Spinal cord (tissue), 10 donors: ENCODE measurements at places on chromosomes 13 and 19.
A peak's percentile ranks its signal among the peaks of the same experiment; 100 is the strongest.

- DNase-seq: no peak
Measured at GRCh38 chr13:90594681-90595080, 752.8 kb upstream of the MIR17HG start.

GRCh38 chr19:21322528-21322927 is 6.7 kb downstream of the ZNF708 start:
- DNase-seq: no peak

GRCh38 chr13:75636436-75637180 is 478 bp downstream of the LMO7 start:
- no peak for DNase-seq

GRCh38 chr13:21372530-21372929 is 86.6 kb downstream of the ZDHHC20 start:
- DNase-seq: no peak

GRCh38 chr19:2273356-2274184 is 8.4 kb downstream of the PEAK3 start:
- DNase-seq: peak; percentile 79

- DNase-seq: no peak
Measured at GRCh38 chr19:38385804-38386257, 2.0 kb downstream of the GGN start.

GRCh38 chr13:82878536-82878935 is 1003.7 kb downstream of the SLITRK1 start:
- peak; percentile 67 for DNase-seq

GRCh38 chr13:82698941-82699340 is 1183.3 kb downstream of the SLITRK1 start:
- no peak for DNase-seq

GRCh38 chr19:41971363-41971762 is 12.2 kb upstream of the RABAC1 start:
- DNase-seq: no peak

GRCh38 chr13:31968473-31968872 is 63.1 kb upstream of the FRY start:
- no peak for DNase-seq

- DNase-seq: no peak
Measured at GRCh38 chr19:45474606-45475521, 7.1 kb downstream of the FOSB start.

DNA sequence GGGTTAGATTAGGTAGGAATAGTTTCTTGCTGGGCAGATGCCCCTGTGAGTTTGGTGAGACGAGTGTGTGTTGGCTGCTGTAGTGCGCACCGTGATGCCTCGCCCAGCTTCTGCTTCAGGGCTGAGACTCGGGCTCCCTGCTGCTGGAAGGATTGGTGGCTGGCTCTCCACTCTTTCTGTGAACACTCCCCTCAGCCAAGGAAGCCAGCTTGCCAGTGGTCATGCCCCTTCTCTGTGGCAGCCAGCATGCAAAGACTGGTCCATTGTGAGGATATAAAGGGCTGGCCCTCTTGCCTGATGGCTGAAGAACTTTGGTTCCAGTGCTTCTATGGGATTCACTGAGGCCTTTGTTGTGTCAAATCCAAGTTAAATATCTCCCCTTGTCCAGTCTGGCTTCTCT is 2.9 kb upstream of the HTR2A start:
- DNase-seq: peak; percentile 36

DNA sequence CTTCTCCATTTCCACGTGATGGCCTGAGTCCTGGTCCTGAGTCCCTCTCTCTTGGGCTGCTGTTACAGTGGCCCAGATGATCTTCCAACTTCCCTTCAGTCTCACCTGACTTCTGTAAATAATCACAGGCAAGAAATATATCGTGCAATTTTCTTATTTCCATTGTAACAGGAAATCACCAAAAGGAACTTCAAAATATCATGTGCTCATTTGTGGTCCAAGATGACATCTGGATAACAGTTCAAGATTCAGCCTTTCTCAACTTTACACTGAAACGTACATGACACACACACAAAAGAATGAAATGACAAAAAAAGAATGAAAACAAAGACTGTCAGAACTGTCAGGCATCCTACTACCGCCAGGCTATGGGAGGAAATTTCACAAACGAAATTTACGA is 22.0 kb upstream of the RAP2A start:
- no peak for DNase-seq

- DNase-seq: no peak
Measured at GRCh38 chr19:2003874-2004273, 11.6 kb downstream of the BTBD2 start.

- DNase-seq: no peak
Measured at GRCh38 chr13:73082471-73082870, 23.7 kb downstream of the KLF5 start.

- no peak for DNase-seq
Measured at GRCh38 chr13:48890391-48890790, 85.3 kb upstream of the FNDC3A start.

- no peak for DNase-seq
Measured at GRCh38 chr13:111262281-111262680, 58.2 kb upstream of the TEX29 start.
